HFF-Myc (cell line): ENCODE measurements at places on chromosomes 4 and X.

DNA sequence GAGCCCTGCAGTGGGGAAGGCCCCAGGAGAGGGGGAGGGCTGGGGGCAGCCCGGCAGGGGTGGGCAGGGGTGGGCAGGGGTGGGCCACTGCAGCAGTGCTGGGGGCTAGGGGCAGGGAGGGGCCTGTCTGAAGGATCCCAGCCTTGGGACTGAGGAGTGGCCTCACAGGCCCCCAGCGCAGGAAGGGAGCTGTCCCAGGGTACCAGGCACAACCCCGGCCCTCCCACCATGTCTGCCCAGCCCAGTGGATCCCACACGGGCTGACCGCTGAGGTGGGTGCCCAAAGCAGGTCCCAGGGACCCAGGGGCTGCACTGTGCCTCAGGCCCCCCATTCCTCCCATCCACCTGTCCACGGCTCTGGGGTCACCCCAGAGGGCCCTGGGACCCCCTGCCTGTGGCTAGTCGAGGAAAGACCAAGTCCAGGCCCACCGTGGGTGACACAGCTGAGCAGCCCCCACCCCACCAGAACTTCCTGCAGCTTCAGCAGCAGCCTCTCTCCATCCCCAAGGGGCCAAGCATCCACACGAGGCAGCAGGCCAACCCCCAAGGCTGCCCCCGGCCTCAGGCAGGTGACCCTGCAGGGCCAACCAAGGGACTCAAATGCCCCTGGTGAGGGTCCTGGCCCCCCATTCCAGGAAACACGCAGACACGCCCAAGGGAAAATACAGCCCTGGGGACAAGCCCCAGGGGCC lies 46.4 kb downstream of the FAM53A start:
- DNase-seq, result no peak

DNA sequence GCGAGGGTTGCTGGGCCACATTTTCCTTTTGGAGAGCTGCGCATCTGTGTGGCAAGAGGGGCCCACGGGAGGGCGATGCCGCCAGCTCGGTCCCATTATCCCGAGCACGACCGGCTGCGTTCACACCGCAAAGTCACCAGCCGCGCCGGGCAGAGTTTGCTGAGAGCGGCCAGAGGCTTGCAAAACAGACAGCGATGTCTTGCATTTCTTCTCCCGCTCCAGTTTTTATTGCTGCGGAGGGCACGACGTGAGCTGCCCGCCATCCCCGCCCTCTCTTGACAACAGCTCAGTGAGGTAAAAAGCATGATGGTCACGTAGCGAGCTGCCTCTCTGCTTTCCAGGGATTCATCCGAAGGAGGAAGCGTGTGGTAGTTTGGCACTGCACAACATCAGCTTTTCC lies 102.1 kb upstream of the TENM3 start:
- no peak for DNase-seq

DNA sequence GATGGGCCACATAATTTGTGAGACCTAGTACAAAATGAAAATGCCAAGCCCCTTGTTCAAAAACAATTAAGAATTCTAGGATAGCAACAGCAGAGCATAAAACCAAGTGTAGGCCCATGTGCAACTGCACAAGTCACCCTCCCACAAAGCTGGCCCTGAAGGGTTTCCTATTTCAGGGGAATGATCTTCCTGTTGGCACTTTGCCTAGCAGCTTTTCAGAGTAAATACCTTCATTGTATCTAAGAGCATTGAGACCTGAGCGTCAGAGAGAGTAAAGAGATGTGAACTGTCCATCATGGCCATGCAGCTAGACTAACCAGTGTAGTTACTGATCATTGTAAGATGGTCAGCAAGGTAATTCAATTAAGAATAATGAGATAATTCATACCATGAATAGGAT lies 113.6 kb downstream of the CNKSR2 start:
- DNase-seq, result no peak

GRCh38 chr4:99413140-99413539 lies 22.0 kb downstream of the ADH7 start:
- DNase-seq, result no peak

DNA sequence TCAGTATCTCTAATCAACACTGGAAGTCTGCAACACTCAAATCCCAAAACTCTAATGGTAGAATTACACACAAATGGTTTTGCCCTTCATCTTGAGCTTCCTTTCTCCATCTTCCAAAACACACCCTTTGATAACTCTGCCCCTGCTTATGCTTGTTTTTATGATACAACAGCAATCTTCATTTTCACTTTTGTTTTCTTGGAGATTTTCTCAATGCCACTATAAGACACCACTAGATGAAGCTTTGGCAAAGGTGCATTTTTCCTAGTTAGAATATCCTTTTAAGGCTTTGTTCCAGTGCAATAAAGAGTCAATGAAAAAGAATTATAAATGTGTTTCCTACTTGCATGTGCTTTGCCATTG lies 472.4 kb upstream of the NWD2 start:
- no peak for DNase-seq

- DNase-seq, result no peak
These were observed 9.1 kb downstream of the ARHGAP36 start for GRCh38 chrX:131067216-131067615.

DNA sequence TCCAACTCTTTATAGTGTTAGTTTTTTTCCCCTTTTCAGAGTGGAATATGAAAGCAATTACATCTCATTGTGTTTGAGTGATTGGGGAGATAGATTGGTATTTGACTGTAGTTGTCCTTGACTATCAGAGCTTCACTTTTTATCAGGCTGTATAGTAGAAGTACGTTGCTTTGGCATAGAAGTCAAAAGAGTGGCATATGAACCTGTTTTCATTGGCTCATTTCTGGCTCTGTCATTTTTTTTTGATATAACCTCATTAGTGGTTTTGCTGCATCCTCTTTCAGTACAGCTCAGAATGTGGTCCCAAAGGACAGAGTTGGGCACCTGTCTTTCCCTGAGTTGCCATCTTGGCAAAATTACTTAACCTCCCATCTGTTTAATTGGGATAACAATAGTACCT lies 1.4 kb downstream of the TMA16 start:
- no peak for DNase-seq

GRCh38 chrX:29225670-29226069 lies 638.4 kb downstream of the IL1RAPL1 start:
- DNase-seq, result no peak

GRCh38 chr4:1234309-1234695 lies 14.6 kb downstream of the CTBP1 start:
- DNase-seq, result peak; percentile 61

GRCh38 chr4:32858971-32859370 lies 2138.8 kb downstream of the PCDH7 start:
- DNase-seq, result peak; percentile 38

- DNase-seq, result no peak
These were observed 2.5 kb downstream of the CCNI start for GRCh38 chr4:77073106-77073809.

DNA sequence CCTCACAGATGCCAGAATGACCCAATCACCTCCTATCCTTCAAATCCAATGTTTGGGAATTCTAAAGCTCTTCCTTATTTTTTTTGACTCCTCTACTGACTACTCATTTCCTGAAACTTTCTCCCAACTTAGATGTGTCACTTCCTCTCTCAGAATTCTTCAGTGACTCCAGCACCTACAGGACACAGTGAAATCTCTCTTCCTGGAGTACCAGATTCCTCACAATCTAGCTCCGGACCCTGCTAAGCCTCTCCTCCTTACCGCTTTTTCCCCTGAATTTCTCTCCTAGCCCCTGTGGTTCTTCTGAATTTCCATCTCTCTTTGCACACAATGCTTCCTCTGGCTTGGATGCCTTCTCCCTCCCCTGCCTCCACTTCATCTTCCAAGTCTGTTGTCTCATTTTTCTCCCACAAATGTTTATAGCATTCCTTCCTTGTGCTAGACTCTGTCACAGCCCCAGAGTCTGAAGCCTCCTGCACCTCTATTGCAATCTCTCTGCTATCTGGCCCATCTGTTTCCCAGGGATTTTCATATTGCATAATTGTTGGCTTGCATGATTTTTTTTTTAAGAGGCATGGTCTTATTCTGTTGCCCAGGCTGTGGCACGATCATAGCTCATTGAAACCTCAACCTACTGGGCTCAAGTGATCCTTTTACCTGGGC lies 80.1 kb downstream of the ANAPC4 start:
- peak; percentile 17 for DNase-seq

- DNase-seq, result no peak
These were observed 92.5 kb upstream of the TEX13D start for GRCh38 chrX:124239911-124240310.

DNA sequence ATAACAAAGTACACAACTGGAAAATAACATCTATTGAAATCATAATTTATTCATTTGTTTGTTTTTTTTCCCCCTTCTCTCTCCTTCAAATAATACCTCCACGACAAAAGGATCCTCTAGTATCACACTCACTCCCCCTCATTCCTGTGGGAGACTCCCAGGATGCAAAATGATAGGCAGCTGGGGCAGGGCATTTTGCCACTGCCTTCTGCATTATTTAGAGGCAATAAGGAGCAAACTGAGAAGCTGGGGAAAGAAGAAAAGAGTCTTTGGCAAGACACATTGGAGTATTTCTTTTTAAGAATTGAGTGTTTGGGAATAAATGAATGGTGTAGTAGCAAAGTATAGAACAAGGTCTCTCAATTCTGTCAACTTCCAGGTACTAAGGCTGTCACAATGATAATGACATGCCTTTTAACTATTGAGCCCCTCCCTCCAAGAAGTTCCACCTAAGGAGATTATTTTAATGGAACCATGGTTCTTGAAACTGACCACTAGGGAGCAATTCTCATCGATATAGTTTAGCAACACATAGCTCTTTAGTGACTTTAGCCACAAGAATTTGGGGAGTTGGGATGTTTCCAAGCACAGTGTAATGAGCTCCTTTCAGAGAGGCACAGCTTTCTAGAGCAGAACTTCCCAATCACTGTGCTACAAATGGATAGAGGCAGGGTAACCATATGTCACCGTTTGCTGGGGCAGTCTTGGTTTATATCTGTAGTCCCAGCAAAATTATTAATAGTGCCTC lies 303.3 kb downstream of the FRMPD4 start:
- peak; percentile 30 for DNase-seq

DNA sequence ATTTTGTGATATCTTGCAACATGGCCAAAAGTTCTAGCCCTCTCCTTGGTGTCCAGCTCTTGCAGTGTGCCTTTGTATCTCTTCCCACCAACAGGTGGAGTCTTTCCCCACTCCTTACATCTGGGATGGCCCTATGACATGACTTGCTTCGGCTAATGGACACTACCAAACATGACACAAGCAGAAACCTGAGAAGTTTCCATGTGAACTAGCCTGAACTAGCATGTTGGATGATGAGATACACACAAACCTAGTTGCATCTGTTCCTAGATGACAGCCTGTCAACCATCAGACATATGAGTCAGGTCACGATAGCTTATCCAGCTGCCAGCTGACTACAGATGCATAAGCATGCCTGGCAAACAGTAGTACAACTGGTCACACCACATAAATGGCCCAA lies 207.5 kb upstream of the FTHL17 start:
- DNase-seq, result peak; percentile 6

- DNase-seq, result no peak
These were observed 132.5 kb upstream of the FMR1 start for GRCh38 chrX:147779173-147779572.

GRCh38 chr4:119068529-119068962 lies 67.1 kb upstream of the MYOZ2 start:
- DNase-seq, result peak; percentile 19

DNA sequence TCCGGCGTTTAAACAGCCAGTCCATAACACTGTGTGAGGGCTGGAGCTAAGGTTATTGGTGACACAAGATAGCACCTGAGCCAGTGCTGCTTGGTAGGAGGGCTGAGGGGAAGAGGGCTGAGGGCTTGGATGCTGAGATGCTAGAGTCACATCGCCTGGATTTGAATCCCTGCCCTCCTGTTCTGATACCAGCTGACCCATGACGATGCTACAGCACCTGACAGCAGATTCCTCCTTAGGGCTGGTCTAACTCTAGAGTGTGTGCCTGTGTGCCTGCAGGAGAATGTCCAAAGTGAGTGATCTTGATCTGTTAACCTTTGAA lies 102.5 kb downstream of the PTTG2 start:
- no peak for DNase-seq

DNA sequence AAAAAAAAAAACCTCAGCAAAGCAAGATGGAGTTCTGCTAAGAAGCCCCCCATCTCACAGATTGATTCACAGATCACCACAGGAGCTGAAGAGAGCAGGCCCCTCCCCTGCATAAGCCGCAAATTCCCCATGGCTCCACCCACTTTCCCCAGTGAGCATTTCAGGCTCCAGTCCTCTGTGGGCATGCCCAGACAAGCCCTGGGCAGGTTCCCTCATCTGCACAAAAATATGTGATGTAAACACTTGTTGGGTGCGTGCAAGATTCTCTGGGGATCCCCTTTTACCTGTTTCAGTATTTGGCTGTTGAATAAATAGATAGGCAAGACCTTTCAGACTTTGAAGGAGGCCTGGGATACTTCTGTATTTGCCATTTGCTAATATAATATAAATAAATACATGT lies 514.3 kb downstream of the PCDH7 start:
- no peak for DNase-seq

GRCh38 chr4:179626687-179627086 lies 2184.4 kb upstream of the AGA start:
- no peak for DNase-seq

- no peak for DNase-seq
These were observed 2029.9 kb upstream of the AGA start for GRCh38 chr4:179472164-179472563.

DNA sequence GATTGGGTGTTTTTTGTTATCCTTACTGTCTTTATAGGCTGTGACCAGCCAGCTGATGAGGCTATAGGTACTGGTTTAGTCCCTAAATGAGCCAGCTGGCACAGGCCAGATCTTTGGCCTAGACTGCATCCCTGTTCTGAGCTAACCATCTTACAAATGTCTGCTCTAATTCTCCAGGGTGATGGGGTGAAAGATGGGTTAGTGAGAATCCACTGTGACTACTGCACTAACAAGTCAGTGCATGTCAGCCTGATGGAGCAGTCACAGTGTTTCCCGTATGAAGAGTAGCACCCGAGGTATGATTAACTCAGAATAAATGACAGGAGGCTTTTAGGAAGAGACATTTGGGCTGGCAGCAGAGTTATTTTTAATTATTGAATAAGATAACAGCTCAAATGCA lies 181.0 kb downstream of the DCTD start:
- no peak for DNase-seq

DNA sequence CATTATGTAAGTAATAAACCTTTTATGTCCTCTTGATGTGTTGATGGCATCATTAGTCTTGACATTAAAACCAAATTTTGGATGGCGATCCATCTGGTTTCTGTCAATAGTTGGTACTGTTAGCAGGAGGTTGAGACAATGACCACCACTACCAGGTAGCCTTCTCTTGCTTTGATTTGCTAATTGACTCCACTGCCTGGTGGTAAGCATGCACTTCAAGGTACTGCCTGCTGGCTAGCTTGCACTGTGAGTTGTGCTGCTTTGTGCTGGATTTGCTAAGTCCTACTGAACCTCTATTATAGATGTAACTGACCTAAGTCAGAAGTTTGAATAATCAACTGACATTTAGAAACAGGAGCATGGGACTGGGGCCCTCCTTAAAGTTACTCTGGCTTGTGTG lies 46.3 kb downstream of the ATP1B4 start:
- no peak for DNase-seq

- DNase-seq, result no peak
These were observed 12.0 kb downstream of the CXorf58 start for GRCh38 chrX:23919706-23920320.
